ENCODE measurements at places on chromosomes 7 and 10. TPM values are rescaled to one million over a fixed set of nuclear protein-coding genes. Genes with fewer than 3 reads are reported as not detected.

The MAGI2 gene
- polyA plus RNA-seq = 0.67 TPM

The TDRD1 gene
- 0.08 TPM for polyA plus RNA-seq

The SFTPA1 gene
- polyA plus RNA-seq = 0.57 TPM

The CDHR3 gene
- 0.88 TPM for polyA plus RNA-seq

The OR6V1 gene
- polyA plus RNA-seq = not detected

The CLCN1 gene
- 0.44 TPM for polyA plus RNA-seq

The SEMA3D gene
- polyA plus RNA-seq = 0.04 TPM

The PDK4 gene
- polyA plus RNA-seq = 13.3 TPM

The PTPN20 gene
- 2.3 TPM for polyA plus RNA-seq

The PON1 gene
- not detected for polyA plus RNA-seq

The EPHB4 gene
- 15.7 TPM for polyA plus RNA-seq

The CYP2C19 gene
- 3.0 TPM for polyA plus RNA-seq

The CADPS2 gene
- polyA plus RNA-seq = 1.6 TPM

The PNLIPRP2 gene
- polyA plus RNA-seq = 0.14 TPM

The ADAM8 gene
- 2.6 TPM for polyA plus RNA-seq

The PLEKHA1 gene
- 19.8 TPM for polyA plus RNA-seq

The TMEM178B gene
- polyA plus RNA-seq = 0.26 TPM

The RHOBTB1 gene
- polyA plus RNA-seq = 0.73 TPM

Data from esophagus (tissue), 2 donors.